ENCODE measurements at places on chromosomes 3 and 15. TPM values are rescaled to one million over a fixed set of nuclear protein-coding genes. Genes with fewer than 3 reads are reported as not detected.
A peak's percentile ranks its signal among the peaks of the same experiment; 100 is the strongest.

Gene GPR160
- 2.8 TPM for total RNA-seq

Gene MST1R
- 0.64 TPM for total RNA-seq

Gene ISLR2
- total RNA-seq: 0.75 TPM

Gene AMT
- total RNA-seq: 10.6 TPM

- ATAC-seq: no peak
These were observed 27.4 kb downstream of the ZXDC start for GRCh38 chr3:126448136-126448892.

DNA sequence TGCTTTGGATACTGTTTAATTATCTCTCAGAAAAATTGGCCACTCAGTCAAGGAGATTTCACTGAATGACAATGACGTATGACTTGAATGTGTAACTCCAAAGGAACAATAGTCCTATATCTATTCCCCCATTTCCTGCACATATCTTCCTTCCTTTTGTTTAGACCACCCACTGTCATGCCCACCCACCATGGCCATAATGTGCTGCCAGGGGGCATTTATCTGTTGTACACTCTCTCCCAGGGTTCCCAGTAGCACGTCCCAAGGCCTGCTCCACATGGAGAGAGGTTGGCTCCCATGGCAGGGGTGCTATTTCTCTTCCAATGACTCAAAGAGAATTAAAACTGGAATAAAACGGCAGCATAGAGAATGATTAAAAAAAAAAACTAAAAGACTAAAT, 36.8 kb upstream of the CTNNB1 start:
- no peak for ATAC-seq

- no peak for ATAC-seq
These were observed 235.7 kb downstream of the MCTP2 start for GRCh38 chr15:94467034-94467433.

- no peak for ATAC-seq
These were observed 190.1 kb downstream of the PDE8A start for GRCh38 chr15:85171736-85172135.

DNA sequence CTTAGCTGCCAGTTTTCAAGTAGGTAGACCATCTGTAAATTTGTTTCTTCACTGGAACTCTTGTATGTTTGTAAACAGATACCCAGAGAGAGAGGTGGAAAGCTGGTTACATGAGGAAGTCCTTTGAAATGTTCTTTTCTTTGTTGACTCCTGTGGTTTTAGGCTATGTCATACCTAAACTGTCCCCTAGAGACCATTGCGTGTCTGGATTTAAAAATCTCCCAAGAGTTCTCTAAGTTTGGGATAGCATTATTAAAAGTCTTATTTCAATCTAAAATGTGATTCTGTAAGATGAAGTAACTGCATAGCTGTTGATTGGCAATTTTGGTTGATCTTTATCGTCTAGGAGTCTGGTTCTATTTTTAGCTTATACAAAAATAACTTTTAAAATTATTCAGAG, 127.2 kb downstream of the GHSR start:
- ATAC-seq: no peak

- no peak for ATAC-seq
These were observed 807.4 kb upstream of the GBE1 start for GRCh38 chr3:82568776-82569338.

GRCh38 chr15:25478313-25478712, 39.5 kb upstream of the UBE3A start:
- ATAC-seq: peak; percentile 38

Measured in motor neuron (in vitro differentiated cells).